ENCODE measurements at places on chromosomes 11 and 22.

DNA sequence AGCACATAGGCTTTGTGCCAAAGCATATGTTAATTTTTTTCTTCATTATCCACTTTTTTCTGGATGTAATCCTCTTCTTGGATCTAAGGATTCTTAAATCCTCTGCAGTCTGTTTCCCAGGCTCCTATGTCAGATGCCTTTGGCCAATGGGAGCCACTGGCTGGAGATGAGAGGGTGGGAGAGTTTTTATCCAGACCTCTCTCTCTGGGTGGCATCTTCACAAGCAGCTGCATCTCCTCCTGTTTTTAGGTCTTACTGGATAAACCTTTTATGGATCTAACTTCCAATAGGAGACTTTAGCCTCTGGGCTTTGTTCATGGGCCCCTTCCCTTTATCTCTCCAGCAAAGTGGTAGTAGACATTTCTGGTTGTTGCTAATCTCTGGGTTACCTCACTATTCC is 22.4 kb upstream of the MPPED2 start:
- DNase-seq: no peak

DNA sequence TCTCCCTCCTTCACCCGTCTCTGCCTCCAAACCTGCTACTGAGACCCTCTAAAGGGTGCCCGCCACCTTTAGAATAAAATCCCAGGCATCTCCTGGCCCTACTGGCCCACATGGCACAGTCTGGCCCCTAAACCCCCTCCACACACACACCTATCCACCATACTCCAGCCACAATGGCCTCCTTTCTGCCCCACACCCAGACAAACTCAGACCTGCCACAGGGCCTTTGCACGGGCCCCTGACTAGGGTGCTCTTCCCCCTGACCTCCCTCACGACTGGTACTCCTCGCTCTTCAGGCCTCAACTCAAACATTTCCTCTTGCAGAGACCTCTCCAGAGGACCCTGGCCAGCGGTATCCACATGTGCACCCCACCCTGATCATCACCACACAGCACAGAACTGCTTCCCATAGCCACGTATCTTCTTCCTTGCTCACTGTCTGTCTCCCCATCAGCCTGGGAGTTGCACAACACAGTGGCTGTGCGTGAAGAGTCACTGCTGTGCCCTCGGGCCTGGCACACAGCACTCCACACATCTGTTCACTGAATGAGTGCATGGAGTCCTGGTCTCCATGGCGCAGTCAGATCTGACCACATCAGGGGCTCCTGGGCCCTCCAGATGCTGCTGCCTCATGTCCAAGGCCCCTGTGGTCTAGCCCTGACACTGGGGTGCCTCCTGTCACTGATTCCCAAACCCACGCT is 66.2 kb upstream of the TCF20 start:
- DNase-seq: no peak

DNA sequence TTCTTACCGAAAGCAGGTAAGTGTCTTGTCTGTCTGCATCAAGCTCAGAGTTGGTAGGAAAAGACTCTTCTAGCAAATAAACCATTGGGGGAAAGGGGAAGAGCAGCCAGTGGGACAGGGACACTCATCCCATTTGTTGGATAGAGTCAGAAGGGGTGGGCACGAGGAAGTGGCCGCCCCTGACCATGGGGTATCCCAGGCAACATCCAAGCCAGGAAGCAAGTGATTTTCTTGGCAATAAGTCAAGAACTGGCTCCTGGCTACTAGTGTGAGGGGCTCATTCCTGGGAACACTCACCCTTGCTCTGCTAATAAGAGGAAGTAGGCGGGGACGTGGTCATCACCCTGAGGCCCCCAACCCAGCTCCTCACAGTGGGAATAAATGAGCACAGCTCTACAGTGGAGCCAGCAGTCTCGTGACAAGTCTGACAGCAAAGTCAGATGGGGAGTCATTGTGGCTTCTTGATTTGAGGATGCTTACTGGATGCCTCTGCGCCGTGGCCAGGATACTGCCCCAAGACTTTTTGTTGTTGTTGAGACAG is 6.7 kb downstream of the SLC25A18 start:
- no peak for DNase-seq

DNA sequence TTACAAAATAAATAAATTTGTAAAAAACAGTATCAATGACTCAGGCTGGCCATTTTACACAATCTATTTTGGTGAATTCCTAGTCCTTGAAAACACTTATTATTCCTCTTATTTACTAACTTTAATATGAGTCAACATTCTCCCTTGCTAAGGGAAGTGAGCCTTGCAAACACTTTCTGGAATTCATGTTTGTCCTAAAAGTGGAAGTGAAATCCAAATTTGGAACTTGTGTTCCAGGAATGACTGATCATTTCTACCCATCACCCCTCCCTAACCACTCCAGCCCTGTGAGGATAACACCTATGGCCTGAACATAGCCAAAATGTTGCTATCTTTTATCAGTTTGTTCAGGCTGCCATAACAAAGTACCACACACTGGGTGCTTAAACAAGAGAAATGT is 83.1 kb downstream of the OR5AK2 start:
- DNase-seq: no peak

- no peak for DNase-seq
Measured at GRCh38 chr22:46464701-46465344, 72.6 kb downstream of the CELSR1 start.

DNA sequence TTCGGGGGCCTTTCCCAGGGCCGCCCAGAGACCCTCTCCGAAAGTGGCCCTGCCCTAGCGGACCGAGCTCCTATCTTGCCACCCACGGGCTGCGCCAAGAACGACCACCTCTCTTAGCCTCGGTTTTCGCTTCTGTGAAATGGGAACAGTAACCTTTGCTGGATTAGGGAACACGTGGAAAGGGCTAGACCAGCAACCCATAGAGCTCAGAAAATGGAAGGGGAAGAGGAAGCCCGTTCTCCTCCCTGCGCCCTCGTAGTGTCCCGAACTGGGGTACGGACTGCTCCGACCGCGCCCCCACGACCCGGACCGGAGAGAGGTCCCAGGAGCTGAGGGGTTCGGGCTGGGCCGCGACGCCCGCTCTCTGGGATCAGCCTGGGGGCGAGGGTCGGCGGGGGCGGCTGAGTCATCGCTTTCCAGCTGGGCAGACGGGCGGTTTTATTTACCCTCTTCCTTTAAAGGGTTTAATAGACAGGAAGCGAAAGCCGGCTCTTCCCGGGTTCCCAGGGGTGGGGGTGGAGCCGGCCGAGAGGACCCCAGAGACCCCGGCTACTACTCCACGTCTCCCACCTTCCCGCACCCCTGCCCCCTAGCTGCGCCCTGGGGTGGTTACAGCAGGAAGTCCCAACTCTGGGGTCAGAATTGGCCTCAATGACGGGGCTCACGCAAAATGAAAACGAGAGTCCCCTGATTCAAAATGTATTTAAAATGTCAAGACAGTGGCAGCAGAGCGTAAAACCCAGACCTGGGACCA is 907 bp upstream of the PHLDA2 start:
- no peak for DNase-seq

- no peak for DNase-seq
Measured at GRCh38 chr11:126053415-126054286, 9.0 kb downstream of the CDON start.

DNA sequence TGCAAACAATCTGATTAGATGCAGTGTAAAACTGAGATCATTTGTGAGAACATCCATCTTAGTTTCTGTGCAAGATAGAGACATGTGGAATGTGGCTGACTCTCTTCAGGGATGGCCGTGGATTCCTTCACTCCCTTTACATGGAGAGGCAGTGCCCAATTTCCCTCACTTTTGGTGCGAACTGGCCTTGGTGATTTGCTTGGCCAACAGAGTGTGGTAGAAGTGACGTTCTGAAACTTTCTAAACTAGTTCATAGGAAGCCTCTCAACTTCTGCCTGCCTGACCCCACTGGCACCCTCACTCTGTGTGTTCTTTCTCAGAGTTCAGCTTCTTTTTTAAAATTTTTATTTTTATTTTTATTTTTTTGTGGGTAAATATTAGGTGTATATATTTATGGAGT is 9.9 kb upstream of the SYT13 start:
- DNase-seq: no peak

Data from memory B cell (primary cell).